Lower lobe of right lung (tissue), 2 donors: ENCODE measurements at places on chromosomes 6 and 20. TPM values are rescaled to one million over a fixed set of nuclear protein-coding genes. Genes with fewer than 3 reads are reported as not detected.

DNA sequence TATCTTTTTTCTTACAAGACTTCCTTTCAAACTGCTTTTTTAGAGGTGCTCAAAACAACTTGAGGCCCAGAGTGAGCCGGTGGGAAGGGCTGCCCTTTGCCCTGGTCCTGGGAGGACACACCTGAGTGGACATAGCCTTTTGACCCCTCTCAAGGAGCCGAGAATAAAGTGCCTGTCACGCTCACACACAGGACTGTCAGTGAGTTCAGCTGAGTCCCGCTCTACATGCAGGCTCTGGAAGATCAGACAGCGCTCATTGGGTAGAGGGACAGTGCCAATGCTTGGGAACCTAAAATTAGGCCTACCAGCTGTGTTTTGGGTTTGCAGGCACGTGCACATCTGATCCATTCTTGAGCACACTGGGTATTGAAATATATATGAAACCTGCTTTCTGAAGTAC is 387.8 kb downstream of the CD83 start:
- H3K36me3 ChIP-seq, result no peaks in the 10 kb centered on the region
- H3K4me1 ChIP-seq, result no peaks in the 10 kb centered on the region
- H3K27ac ChIP-seq, result no peak overlapping the region
- no peak overlapping the region for H3K4me3 ChIP-seq

Gene KIF25
- total RNA-seq, result 0.56 TPM

- DNase-seq, result no peak
- no peak overlapping the region for H3K27ac ChIP-seq
- no peaks in the 10 kb centered on the region for H3K4me1 ChIP-seq
- H3K36me3 ChIP-seq, result no peaks in the 10 kb centered on the region
- H3K27me3 ChIP-seq, result no peaks in the 10 kb centered on the region
- H3K4me3 ChIP-seq, result no peak overlapping the region
Observed at GRCh38 chr6:119395192-119395591, 45.6 kb upstream of the MAN1A1 start.

Gene ME1
- 12.9 TPM for total RNA-seq
